ENCODE measurements at places on chromosomes 5 and 9.
A peak's percentile ranks its signal among the peaks of the same experiment; 100 is the strongest.

DNA sequence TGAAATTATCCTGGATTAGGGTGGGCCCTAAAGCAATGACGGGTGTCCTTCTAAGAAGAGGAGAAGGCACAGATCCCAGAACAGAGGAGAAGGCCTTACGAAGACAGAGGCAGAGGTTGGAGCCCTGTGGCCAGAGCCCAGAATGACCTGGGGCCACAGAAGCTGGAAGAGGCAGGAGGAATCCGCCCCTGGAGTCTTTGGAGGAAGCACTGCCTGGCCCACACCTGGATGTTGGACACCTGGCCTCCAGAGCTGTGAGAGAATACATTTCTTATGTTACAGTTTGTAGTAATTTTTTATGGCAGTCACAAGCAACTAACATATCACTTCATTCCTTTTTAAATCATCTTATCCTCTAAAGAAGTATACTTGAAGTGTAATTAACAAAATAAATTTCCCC, 8.5 kb downstream of the MRPL36 start:
- no peak for DNase-seq

- DNase-seq, result no peak
These were observed 780.3 kb downstream of the KCTD16 start for GRCh38 chr5:144950996-144951395.

GRCh38 chr5:149082271-149082670, 19.4 kb upstream of the SH3TC2 start:
- DNase-seq, result no peak

GRCh38 chr5:135503871-135504270, 31.9 kb downstream of the NEUROG1 start:
- no peak for DNase-seq

DNA sequence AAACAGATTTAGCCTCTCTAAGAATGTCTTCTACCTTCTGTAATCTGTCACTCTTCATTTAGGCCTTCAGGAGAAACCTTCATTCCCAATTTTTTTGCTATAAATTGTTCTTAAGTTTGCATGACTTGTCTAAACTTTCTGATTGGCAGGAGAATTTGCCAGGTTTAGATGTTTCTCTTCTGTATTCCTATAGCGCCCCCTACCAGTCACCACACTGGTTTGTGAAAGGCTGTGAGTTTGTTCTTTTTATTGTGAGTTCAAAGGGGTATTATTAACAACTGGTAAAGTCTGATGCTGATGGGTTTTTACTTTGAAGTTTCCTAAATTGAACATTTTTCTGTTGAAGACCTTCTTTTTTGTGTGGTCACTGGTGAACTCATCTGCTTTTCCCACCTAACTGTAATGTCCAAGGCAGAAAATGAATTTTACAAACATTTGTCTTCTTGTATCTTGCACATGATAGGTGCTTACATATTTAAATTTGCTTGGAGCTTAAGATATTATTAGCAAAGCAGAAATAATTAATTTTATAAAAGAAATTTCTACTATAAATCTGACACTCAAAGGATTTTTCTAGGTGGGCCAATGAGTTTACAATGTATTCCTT, 18.4 kb upstream of the F2RL2 start:
- peak; percentile 49 for DNase-seq

GRCh38 chr5:84058561-84058960, 326.1 kb downstream of the EDIL3 start:
- DNase-seq, result no peak

- no peak for DNase-seq
These were observed 18.1 kb upstream of the FTMT start for GRCh38 chr5:121833617-121834016.

- no peak for DNase-seq
These were observed 194.8 kb downstream of the CRB2 start for GRCh38 chr9:123550797-123551196.

DNA sequence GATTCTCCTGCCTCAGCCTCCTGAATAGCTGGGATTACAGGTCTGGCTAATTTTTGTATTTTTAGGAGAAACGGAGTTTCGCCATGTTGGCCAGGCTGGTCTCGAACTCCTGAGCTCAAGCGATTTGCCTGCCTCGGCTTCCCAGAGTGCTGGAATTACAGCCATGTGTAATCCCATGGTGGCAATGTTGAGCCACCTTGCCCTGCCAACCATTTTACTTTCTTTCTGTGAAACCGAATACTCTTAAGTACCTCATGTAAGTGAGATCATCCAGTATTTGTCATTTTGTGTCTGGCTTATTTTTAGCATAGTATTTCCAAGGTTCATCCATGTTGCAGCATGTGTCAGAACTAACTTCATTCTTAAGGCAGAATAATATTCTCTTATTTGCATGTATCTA, 8.2 kb downstream of the PRRC2B start:
- no peak for DNase-seq

GRCh38 chr5:16234598-16234997, 55.0 kb upstream of the MARCHF11 start:
- no peak for DNase-seq

GRCh38 chr5:24363789-24364481, 280.8 kb downstream of the CDH10 start:
- DNase-seq, result no peak

DNA sequence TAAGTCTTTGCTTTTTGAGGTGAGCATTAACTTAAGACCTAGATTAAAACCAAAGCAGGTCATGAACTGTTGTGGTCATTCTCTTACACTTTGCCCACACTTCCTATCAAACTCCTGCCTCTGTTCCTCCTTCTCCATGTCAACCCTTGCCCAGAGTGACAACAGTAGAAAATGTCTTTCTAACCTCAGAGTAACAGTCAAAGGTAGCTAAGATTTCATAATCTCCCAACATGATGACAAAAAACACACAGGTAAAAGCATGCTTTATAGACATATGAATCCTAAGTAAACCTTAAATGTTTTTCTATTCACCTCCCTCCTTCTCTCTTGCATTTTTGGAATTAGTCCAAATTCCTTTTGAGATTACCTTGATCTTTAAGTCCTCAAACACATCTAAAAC, 422.3 kb downstream of the SPATA31D1 start:
- DNase-seq, result no peak

DNA sequence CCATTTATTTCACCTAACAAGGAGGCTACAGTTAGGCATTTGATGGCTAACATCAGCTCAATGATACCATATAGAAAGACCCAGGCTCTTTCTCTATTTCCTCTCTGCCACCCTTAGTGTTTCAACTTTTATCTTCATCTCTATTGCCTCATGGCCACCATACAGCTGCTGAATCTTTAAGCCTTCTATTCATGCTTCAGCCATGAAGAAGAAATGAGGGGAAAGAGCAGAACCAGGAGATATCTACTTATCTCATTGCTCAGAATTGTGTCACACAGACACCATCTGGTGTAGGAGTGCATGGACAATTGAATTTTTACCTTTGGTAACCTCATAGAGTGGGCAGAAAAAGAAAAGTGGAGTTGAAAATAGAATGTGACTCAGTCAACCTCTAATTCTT, 6.7 kb downstream of the GAPT start:
- DNase-seq, result no peak

DNA sequence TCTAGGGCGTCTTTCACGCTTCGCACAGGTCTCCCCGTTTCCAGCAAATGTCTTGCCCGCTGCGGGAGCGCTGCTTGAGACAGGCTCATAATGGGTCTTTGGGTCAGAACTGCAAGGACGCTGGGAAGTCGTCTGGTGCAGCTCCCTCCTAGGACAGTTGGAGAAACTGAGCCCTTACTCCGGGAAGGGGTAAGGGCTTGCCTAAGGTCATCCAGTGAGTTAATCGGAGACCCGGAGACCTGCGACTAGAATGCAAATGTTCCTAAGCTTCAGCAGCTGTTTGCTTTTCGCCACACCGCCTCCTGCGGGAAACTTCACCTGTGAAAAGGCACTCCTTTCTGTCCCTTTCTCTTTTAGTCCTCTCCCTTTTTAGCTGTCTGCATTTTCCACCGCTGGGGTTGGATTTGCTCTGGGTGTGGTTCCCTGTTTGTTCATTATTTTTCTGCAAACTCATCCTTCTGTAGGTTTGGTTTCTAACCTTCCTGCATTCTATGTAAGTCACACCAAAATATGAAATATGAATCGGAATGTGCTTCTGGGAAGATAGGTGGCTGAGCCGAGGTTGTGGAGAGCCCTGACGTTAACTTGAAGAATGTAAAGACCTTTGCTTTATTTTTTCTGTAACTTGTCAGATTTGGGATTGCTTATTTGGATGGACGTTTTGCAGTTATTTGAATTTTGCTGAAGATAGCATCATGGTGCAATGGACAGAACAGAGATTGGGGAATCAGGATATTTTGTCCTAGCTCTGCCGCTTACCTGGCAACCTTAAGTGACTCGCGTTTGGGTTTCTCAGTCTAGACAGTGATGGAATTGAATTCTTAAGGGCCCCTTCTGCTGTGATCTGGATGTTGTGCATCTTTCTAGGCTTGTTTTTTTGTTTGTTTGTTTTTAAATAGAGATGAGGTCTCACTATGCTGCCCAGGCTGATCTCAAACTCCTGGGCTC, 909 bp downstream of the SLC36A1 start:
- DNase-seq, result no peak

DNA sequence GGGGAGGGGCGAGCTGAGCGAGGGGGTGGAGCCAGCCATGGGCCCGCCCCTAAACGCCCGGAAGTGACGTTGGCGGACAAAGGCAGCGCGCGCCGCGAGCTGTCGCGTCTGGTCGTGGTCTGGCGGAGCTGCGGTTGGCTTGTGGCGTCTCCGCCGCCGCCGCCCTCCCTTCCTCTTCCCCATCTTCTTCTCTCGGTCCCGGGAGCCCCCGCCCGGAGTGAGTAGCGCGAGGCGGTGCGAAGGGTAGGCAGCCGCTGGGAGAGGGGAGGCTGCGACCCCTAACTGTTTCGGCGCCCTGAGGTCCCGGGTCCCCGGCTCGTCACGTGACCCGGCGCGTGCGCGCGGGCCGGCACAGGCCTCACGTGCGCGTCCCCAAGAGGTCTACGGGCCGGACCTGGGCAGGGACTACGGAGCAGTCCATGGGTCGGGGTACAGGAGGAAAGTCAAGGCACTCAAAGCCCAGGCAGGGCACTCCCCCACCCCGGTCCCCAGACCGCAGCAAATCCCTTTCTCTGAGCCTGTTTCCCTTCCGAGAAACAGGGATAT, at the start of gene NTMT1:
TSS of gene NTMT1 (plus strand) at position 85 of the 546 bp plus-strand sequence. CDS start 6,541 bp downstream, outside the sequence.
- DNase-seq, result peak; percentile 87

DNA sequence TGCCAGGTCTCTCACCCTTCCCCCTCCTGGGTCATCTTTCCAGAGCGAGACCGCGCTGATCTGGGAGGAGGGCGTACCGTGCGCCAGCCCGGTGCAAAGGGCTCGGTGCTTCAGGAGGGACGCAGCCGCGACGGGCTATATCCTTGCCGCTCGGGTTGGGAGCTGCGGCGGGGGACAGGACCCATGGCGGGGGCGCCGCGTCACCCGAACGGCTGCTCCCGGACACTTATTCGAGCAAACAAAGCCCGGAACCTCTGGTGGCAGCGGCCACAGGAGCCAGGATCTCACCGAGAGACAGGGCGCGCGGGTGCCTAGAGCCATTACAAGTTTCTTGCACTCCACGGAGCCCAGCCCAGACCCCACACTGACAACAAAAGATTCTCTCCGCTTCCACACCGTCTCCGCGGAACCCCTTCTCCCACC, 1.3 kb downstream of the SEMA6A start:
- DNase-seq, result no peak

- DNase-seq, result no peak
These were observed 16.9 kb upstream of the ZNF366 start for GRCh38 chr5:72523960-72524582.

GRCh38 chr9:38434853-38435252, 10.6 kb upstream of the IGFBPL1 start:
- DNase-seq, result no peak

DNA sequence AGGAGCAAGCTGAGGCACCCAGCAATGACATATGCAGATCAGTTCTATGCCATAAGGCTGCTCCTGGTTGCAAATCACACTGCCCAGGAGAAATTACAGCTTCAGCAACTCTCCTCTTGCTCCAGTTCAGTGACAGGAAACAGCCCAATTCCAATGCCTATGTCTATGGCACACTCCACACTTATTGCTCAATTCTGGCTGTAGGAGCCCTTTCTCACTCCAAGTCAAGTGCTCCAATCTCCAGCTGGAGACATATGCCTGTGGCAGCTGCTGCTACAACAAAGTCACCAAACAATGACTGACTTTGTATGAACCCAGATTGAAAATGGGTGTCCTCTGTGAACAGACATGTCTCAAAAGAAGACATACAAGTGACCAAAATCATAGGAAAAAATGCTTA, 31.8 kb upstream of the PLCXD3 start:
- no peak for DNase-seq

- no peak for DNase-seq
These were observed 2.5 kb upstream of the RGMB start for GRCh38 chr5:98770911-98771322.

- no peak for DNase-seq
These were observed 1.7 kb downstream of the MYORG start for GRCh38 chr9:34374905-34375552.

GRCh38 chr9:82997476-82998140, 65.3 kb downstream of the RASEF start:
- no peak for DNase-seq

- DNase-seq, result no peak
These were observed 290.5 kb downstream of the SLF1 start for GRCh38 chr5:94908889-94909480.

GRCh38 chr9:121609822-121610637, 41.4 kb upstream of the DAB2IP start:
- no peak for DNase-seq

- DNase-seq, result no peak
These were observed 85.2 kb upstream of the KLF9 start for GRCh38 chr9:70499621-70500020.

DNA sequence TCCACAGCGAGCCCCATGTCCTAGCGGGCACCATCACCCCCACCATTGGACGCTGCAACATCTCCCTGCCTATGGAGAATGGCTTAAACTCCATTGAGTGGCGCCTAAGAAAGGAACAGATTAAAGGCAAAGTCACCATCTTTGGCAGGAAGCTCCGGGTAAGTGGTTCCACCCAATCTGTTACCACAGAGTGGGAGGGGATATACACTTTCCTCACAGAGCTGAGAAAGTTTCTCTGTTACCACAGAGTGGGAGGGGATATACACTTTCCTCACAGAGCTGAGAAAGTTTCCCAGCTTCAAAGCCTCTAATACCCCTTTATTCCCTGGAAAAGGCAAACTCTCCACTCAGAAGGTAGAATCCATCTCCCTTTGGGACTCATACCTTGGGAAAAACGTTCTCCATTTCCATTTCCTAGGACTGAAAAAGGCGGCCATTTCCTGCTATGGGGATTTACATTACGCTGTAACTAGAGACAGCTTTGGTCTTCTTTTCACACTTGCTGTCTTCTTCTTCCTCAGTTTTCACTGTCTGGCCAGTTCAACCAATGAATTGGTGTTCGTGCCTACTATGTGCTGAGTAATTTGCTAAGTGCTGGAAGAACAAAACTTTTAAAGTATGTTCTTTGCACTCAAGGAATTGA, 63.4 kb upstream of the WWC1 start:
- no peak for DNase-seq

GRCh38 chr5:16727755-16728325, 111.0 kb upstream of the RETREG1 start:
- no peak for DNase-seq

- DNase-seq, result no peak
These were observed 50.7 kb downstream of the ICE1 start for GRCh38 chr5:5473226-5473625.
